Umbilical cord (tissue), 2 donors: ENCODE measurements at places on chromosomes 16 and 17. TPM values are rescaled to one million over a fixed set of nuclear protein-coding genes. Genes with fewer than 3 reads are reported as not detected.

DNA sequence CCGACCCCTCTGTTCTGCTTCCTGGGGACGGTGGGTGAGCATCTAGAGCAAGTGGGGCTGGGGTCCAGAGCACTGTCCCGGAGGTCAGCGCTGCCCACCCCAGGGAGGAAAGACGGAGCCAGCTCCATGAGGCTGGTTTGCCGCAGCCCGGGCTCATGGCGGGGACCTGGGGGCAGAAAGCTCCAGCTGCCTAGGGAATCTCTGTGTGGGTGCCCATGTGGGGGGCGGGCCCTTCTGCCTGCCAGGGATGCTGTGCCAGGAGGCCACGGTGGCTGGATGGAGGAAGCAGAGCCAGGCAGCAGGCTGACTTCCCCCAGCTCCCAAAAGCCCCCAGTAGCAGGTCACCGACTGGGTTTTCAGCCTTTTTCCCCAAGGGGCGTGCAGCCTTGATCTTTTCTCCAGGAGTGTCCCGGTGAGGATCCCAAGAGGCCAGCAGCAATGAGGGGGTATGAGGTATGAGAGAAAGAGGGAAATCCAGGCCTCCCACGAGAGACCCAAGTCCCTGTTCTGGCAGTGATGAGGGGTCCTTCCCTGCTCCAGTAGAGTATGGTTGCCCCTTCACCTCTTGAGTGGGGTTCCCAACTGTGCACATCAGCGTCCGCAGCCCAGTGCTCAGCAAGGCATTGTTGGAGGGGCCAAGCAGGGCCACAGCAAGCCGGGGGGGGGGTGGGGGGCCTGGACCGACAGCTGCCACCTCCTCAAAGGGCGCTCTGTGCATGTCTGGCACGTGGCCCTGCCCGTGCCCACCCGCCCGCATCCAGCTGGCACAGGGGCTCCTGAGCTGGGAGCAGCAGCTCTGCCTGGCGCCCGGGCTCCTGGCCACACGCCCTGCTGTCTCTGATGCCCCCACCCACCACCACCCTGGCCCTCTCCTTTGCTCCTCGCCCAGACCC lies 15.6 kb upstream of the BCAR1 start:
- DNase-seq: no peak

DNA sequence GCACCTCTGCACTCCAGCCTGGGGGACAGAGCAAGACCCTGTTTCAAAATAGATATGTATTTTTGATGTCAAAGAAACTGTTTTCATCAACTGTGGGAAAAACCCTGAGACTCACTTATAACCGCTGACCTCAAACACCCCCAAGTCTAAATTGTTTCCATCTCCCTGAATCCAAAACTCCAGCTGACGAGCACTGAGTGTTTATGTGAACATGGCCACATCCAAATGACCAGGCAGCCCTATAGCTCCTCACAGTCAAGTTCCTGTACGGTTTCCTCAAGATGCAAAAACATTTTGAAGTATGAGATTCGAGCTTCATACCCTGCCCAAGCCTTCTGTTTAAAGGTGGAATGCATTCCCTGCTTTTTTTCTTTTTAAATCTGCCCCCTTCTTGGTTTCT lies 45.3 kb upstream of the ZCCHC14 start:
- DNase-seq: no peak

DNA sequence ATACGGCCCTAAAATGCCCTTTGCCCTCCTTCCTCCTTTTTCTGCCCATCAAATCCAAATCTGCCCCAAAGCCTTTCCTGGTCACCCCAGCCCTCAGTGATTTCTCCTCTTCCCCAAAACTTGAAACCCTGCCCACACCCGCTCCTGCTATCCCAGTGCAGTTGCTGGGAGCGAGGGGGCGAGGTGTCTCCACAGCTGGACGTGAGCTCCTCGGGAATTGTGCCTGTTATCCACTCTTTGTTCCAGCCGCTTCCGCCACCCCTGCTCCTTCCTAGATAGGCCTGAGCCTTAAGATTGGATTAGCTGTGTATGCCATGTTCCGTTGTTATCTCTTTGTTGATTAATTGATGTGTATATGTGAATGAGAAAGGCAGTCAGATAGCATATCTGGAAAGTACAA lies 2.6 kb upstream of the KRT35 start:
- DNase-seq: no peak

DNA sequence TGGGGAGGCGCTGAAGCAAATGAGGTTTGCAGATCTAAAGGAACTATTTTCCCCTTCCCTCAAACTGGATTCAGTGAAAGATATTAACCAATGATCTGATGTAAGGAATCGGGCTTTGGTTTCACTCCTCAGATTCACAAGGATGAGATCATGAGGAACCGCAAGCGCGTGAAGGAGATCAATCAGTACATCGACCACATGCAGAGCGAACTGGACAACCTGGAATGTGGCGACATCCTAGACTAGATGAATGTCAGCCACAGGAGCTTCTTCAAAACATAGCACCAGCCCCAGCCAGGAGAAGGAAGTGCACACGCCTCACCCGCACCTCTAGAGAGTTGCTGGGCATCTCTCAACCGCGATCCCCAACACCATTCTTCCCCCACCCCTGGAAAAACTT lies 22.5 kb downstream of the ATPAF2 start:
- no peak for DNase-seq

- no peak for DNase-seq
Measured at GRCh38 chr16:80743273-80743672, 61.1 kb downstream of the CDYL2 start.

The RAMP2 gene
- total RNA-seq: 0.96 TPM

The PPL gene
- total RNA-seq: 32.3 TPM
